ENCODE measurements at places on chromosomes 16 and 17.

DNA sequence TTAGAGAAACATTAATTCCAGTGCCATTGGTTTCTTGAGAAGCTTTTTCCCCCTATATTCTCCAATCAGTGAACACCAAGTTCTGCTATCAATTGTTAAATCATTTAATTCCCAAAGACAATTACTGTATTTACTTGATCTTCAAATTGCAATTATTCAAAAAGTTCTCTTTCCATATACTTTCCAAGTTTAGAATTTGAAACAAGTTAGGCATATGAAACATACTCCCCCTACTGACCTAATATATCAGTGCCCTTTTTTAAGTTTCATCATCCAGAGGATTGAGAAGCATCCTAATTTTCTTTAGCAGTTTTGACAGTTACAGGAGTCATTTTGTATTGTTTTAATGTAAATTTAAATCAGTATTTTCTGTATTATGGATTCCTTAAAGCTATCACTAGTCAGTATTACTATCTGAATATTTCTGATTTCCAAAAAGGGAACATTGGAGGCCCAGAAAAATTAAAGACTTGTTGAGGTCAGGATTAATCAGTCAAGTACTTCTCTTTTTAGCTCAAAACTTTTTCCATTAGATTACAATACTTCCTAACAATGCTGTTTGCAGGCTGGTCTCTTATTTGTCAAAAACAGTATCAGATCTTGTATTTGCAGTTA, 16.3 kb downstream of the MEIOC start:
- no peak for DNase-seq

DNA sequence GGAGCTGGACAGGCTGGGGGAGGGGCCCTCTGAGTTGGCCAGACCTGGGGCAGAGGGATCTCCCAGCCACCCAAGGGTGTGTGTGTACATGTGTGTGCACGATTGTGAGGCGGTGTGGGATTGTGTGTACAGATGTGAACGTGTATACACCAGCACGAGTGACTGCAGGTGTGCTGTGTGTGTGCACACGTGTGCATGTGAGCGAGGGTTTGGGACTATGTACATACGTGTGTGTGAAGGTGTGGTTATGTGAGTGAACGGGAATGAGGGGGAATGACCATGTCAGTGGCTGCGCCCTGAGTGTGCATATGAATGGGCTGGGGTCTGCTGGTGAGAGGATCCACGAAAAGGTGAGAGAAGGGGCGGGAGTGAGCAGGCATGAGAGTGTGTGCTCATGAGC, 22.4 kb upstream of the TAC4 start:
- no peak for DNase-seq

DNA sequence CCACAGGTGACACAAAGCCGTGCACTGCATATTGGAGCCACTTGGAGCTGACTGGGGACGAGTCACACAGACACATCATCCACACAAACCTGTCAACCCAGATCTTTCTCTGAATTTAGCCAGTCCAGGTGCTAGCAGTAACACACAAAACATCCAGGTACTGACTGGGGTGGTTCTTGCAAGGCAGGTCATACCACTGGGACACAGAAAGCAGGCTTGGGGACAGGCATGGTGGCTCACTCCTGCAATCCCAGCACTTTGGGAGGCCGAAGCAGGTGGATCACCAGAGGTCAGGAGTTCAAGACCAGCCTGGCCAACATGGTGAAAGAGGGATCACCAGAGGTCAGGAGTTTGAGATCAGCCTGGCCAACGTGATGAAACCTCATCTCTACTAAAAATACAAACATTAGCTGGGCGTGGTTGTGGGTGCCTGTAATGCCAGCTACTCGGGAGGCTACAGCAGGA, 14.9 kb downstream of the ENPP7 start:
- DNase-seq, result no peak

GRCh38 chr17:37844977-37845293, 79.3 kb upstream of the TBC1D3K start:
- no peak for DNase-seq

DNA sequence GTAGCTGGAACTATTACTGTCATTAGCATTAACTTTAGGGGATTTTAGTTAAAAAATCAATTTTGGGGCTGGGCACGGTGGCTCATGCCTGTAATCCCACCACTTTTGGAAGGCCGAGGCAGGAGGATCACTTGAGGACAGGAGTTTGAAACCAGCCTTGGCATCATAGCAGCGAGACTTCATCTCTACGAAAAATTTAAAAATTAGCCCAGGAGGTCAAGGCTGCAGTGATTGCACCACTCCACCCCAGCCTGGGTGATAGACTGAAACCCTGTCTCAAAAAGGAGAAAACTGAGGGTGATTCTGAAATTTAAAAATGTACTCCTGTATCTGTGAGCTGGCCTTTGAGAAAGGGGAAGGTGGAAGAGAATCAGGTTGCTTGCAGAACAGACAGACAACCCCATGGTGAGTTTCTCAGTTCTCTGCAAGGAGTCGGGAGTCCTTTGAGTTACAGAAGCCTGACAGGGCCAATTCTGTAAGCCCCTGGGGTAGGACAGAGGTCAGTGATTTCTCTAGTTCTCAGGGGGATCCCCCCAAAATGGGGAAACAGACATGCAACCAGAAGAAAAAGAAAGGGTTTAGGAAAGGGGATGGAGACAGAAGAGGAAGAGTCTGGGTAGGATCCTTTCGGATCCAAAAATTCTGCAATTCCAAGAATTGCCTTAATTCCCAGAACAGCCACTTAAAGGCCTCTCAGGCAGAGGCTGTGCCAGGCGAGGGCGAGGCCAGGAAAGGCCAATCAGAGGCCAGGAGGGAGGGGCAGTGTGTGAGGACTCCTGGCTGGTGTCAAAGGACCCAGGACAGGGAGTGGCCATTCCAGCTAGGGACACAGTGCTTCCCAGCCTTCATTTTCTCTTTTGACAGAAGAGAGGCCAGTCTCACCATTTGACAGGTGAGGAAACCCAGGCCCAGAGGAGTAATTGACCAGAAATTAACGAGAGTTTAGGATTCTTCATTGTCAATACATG, 6.7 kb downstream of the NUPR1 start:
- no peak for DNase-seq

GRCh38 chr16:21120976-21121520, 29.6 kb downstream of the DNAH3 start:
- DNase-seq, result no peak

DNA sequence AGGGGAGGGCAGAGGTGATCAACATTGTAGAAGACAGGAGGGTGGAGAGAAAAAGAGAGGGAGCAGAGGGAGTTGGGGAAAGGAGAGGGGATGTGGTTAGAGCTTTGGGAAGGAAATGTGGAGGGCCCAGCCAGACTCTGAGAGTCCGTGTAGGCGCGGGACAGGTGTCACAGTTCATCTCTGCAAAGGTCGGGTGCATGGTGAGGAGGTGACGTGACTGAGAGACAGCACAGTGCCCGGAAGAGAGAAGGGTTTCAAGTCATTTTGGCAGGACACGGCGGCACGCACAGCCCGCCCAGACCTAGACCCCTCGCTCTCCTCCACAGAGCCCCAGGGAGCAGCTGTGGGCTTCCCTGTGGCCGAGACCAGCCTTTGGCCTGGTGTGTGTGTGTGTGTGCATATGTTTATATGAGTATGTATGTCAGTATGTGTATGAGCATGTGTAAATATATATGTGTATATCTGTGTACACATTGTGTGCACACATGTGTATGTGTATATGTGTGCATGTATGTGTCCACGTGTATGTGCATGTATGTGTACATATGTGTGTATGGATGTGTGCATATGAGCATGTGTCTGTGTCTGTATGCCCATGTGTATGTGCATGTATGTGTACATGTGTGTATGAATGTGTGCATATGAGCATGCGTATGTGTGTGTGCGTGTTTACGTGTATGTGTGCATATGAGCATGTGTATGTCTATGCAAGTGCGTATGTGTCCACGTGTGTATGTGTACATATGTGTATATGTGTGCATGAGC, 104.6 kb downstream of the SEC14L1 start:
- no peak for DNase-seq

DNA sequence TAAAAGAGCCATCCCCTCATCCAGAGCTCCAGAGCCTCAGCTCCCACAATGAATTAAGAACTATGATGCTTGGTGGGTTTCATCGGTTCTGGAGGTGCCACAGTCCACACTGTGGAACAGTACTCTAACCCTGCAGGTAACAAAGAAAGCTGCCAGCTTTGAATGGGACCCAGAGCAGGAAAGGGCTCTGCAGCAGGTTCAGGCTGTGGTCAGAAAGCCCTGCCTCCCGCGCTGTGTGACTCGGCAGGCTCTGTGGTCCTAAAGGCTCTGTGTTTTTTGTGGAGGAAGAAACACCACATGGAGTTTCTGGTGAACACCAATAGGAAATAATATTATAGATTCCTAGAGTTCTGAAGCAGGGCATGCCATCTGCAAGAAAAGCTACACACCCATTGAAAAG, 32.5 kb downstream of the MRPS23 start:
- DNase-seq, result no peak

DNA sequence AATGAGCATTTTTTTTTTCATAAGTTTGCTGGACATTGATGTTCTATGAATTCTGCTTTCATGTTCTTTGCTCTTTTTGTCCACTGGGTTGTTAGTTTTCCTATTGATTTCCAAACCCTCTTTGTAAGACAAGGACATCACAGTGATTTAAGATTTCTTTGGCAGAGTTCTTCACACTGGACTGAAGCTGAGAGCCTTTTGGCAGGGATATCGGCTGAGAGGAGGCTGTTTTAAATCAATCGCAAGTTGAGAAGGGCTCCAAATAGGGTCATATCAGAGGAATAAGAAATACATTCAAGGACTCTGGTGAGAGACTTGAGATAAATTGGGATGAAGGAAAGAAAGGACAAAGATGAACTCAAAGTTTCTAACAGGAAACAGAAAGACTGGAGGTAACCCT, 165.8 kb upstream of the AXIN2 start:
- DNase-seq, result no peak

DNA sequence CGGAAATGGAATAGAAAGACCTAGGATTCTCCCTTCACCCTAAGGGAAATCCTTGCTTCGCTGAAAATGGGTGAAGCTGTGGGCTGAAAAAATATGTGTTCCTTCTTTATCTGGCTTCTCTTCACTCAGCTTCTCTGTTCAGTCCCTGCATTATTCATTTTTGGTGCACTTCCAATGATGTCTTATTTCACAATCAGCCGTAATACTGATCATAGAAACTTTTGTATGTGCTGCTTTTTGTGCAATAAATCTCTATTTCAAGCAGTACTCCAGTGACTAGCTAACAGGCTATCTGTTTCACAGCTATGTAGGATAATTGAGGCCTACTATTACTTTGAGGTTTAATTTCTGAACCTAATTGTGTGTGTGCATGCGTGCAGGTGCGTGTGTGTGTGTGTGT, 144.6 kb downstream of the FOXL1 start:
- no peak for DNase-seq
